Stimulated activated CD4-positive, alpha-beta T cell treated with anti-CD3 and anti-CD28 coated beads, Interleukin-12 subunit alpha, Interleukin-12 subunit beta, amount 100 ng/mL, for 4 hours (primary cell): ENCODE measurements at places on chromosomes 7 and 10.

DNA sequence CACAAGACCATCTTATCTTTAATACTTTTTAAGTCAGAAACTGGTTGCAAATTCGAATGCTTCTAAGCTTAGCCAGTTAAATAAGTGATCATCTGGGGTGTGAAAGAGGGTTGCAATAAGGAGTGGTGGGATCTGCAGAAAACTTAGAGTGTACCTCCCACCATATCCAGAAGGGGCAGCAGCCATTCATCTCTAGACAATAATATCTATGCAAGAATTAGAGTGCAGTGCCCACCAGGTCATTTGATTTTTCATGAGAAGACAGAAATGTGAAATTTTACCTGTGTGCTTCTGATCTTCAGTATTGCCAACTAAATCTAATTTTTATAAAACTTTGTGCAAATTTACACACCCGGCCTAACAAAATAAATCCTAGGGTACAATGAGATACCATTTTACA is 127.2 kb upstream of the SP4 start:
- DNase-seq = no peak

- no peak for DNase-seq
These were observed 229.1 kb upstream of the IGFBP3 start for GRCh38 chr7:46150202-46150601.

- peak; percentile 51 for DNase-seq
These were observed 46.2 kb downstream of the FAM53B start for GRCh38 chr10:124697837-124698544.

DNA sequence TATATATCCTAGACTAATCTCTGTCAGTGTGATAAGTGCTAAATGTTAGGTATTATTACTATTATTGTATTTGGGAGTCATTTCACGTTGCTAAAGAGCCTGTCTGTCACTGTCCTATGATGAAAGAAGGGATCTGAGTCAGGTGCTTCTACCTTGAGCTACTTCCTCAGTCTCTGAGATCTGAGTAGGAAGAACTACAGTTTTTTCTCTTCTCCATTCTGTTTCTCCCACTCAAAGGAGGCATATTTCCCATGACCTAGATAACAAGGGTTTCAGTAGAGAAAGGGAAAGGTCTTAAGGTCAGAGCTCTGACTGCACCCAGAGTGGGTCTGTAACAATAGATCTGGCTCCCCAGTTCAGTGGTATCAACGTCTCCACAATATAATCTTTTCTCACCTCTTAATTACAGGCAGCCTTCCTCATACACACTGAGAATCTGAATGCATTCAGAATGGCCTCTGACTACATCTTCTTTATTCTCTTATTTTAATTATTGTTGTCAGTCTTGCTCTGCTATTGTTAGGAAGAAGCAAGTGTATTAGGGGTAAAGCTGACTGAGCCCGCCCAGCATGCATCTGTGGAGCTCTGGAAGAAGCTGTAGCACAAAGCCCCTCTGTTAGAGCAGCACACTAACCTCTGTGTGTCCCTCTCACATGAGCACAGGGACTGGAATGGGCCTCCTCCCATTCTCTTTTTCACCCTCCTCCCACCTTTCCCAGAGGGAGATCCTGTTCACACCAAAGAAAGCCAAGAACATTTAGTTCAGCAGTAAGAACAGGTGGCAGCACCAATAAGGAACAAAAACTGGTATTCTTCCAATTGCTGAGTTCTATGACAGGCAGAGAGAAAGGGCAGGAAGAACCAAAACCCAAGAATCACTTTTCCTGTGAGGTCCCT is 38.1 kb downstream of the USP54 start:
- no peak for DNase-seq

GRCh38 chr10:32259551-32259950 is 87.4 kb downstream of the EPC1 start:
- no peak for DNase-seq

DNA sequence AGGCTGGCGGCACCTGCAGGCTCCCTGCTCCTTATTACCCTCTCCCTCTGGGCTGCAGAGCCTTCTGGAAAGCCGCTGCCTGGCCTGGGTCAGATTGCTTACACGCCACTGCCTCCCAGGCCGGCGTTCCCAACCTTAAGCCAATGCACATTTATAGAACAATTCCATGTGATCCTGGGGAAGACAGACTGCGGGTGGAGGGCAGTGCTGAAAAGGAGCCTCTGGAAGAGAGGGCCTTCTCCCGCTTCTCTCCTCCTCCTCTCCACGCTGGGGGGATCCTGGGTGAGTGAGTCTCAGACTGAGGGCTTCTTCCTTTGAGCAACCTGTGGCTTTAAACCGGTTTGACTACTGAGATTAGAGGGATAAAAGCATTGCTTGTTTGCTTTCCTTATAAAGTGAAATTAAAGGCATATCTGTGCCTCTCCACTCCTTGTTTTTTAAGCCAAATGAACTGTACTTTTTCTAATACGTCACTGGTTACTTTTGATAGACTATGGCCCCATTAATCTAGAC is 5.5 kb downstream of the TACC2 start:
- no peak for DNase-seq

DNA sequence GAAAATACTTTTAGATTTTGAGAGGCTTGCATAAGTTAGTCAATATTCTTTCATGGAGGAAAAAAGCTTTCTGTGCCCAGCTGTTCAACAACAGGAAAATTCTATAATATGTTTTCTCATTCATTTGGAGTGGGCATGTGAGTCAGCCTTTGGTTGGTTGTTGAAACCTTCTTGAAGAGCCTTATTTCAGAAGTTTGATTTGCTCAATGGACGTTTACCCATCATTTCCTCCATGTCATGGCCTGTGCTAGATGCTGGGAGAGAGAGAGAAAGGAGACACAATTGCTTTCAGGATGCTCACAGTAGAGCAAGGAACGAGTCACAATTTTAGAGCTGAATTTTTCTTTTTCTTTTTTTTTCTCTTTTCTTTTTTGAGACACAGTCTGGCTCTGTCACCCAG is 181.7 kb downstream of the PRKCQ start:
- no peak for DNase-seq

DNA sequence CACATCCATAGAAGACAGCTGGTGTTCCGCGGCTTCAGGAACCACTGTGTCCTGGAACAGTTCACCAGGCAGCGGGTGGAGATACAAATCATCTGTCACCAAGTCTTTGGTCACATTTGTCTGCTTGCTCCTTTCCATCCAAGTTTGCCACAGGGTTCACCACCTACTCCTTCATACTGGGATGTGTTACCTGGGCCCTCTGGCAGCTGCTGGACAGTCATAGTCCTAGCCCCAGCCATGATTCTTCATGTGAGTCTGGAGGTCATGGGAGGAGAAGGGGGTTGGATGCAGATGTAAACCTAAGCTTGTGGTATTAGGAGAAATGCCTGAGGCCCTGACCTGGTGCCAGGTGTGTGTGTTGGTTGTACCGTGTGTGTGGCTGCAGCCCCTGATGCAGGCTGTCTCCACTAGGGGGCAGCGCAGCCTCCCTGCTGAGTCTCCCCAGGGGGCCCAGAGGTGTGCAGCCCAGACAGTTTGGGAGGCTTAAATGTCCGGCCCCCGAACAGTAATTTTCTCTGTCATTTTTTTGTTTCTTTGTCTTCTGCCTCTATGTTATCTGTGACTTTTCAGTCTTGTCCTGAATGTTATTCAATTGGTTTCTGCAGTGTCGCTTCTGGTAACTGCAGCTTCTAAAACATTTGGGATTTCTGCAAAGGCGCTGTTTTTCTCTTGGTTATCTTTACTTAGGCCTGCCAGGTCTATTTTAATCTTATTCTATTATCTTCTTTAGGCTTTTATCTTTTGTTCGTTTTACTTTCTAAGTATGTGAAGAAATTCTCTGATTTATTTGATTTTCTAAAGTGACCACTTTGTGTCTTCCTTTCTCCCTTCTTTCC is 14.8 kb downstream of the NPS start:
- peak; percentile 28 for DNase-seq

- no peak for DNase-seq
These were observed 67.6 kb downstream of the DOCK1 start for GRCh38 chr10:126972635-126973414.

- DNase-seq = no peak
These were observed 79.2 kb downstream of the SRPK2 start for GRCh38 chr7:105309235-105310169.

DNA sequence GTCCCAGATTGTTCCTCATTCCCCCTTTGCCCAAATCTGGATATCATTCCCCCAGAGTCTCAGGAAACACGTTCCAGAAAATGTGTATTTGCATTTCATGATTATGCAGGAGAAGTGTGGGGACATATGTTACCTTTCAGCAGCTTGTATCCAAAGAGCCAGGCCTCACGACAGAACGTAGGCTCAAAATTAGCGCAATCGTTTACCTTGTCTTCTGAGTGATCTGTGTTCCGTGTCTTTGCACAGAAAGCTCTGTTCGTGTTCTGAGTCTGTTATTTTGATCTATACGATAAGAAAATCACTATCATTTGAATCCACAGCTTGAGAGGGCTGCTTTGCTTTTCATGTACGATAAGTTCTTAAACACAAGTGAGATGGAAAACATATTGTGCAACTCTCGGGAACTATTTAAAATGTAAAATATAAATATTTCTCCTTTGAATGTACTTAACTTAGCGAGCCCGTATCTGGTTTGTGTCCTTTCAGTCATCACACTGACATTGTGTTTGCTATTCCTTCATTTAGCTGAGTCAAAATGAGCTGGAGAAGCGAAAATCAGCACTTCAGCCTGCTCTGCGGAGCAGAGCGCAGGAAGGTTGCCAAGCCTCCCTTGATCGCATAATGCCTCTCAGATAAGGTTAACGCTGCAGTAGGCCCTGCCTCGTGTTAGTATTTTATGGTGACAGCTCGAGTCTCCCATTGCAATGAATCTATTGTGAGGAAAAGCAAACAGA is 80.2 kb upstream of the CACNB2 start:
- DNase-seq = no peak

- no peak for DNase-seq
These were observed 238.8 kb upstream of the LRGUK start for GRCh38 chr7:133888061-133888930.

- DNase-seq = no peak
These were observed 64.2 kb upstream of the PITRM1 start for GRCh38 chr10:3236644-3237404.

- DNase-seq = no peak
These were observed 222.2 kb upstream of the NRP1 start for GRCh38 chr10:33556620-33557019.

- no peak for DNase-seq
These were observed 50.9 kb upstream of the ANTXRL start for GRCh38 chr10:46235705-46236545.

DNA sequence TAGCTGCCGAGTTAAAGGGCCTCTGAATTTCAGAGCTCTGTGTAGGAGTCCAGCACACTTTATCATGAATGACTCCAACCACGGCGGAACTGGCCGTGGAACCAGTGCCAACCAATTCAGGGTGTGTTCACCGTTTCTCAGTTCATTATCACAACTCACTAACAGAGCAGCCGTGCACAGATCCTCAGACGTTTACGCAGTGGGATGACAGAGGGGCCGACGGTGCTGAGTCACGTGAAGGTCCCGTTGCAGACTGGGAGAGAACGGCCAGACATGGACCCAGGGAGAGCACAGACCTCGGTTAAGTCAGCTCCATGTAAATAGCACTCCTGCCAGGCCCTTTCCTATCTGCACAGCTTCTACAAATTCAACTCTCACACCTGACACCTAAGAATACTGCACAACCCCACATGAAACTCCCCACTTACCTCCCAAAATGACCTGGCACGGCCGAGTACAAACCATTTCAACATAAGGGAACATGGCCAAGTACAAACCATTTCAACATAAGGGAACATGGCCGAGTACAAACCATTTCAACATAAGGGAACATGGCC is 95.5 kb downstream of the DIP2C start:
- no peak for DNase-seq

- DNase-seq = no peak
These were observed 101.9 kb upstream of the PIP4K2A start for GRCh38 chr10:22816298-22816653.
